Cortex of kidney (tissue), 1 donor: ENCODE measurements at places on chromosomes 11 and 22.

DNA sequence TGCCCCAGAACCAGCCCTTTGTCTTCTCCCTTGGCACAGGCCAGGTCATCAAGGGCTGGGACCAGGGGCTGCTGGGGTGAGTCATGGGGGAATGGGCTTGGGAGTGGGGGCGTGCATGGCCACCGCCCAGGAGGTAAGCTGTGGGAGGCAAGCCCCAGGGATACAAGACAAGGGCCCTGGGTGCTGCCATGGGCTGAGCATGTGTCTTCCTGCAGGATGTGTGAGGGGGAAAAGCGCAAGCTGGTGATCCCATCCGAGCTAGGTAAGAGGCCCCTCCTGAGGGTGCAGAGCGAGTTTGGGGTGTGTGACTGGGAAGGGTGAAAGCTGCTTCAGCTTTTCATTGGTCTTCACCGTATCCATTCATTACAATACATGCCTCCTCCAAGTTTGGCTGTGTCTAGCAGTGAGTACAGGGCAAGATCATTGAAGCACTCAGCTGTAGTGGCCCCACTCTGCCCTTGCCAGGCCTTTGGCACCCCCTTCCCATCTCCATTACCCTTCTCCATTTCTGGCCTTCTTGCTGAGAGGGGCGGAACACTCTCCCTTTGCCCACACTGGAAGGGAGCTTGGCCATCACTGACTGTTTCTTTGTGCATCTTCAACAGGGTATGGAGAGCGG is 2.5 kb downstream of the FKBP2 start:
- no peak for DNase-seq

DNA sequence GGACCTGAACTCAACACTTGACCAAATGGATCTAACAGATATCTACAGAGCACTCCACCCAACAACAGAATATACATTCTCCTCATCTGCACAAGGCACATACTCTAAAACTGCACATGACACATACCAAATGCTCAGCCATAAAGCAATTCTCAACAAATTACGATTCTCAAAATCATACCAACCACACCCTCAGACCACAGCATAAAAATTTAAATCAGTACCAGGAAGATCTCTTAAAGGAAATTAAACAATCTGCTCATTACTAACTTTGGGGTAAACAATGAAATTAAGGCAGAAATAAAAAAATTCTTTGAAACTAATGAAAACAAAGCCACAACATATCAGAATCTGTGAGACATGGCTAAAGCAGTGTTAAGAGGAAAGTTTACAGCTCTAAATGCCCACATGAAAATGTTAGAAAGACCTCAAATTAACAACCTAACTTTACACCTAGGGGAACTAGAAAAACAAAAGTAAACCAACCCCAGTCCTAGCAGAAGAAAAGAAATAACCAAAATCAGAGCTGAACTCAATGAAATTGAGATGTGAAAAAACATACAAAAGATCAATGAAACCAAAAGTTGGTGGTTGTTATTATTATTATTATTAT is 37.2 kb downstream of the TMEM123 start:
- no peak for DNase-seq

DNA sequence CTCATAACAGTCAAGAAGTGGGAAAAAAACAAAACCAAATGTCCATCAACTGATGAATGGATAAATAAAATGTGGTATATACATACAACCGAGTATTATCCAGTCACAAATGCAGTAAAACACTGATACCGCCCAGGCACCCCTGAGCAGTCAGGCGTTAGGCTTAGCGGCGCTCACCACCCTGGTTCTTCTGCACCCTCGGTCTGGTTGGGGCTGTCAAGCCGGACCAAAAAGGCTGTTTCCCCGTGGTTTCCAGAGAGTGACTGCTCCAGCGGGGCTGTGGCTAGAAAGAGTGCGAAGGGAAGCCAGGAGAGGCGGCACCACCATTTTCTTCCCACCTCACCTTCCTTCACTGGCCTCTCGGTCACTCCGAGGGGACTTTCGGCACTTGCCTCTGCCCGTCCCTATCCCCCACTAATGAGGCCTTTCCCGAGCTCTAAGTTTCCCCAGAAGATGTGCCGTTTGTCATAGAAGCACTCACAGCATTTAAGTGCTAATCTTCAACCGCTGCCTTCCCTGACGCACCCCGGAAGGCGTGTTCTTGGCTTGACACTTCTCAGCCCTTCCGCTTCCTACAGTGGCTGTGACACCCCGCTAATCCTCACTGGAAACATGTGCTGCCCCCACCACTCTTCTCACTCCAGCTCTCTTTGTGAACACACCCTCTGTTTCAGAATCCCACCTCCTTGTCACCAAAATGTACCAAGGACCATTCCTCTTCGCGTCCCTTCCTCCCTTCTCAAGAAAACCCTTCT is 42.4 kb downstream of the FCHSD2 start:
- no peak for DNase-seq

DNA sequence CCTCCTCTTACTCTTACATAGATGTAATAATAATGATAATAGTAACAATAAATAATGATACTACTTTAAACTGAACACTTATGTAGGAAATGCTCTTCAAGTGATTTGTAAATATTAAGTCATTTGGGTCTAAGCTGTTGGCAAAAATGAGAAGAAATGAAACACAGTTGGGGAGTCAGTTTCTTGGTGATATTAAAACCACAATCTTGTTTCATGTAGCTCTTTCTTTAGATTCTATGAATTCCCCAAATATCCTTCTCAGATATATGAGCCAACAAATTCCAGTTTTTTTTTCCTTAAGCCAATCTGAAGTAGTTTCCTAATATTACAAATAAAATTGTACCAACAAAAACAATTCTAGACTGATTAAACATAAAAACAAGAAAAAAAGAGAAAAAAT is 1115.6 kb upstream of the CNTN5 start:
- no peak for DNase-seq

DNA sequence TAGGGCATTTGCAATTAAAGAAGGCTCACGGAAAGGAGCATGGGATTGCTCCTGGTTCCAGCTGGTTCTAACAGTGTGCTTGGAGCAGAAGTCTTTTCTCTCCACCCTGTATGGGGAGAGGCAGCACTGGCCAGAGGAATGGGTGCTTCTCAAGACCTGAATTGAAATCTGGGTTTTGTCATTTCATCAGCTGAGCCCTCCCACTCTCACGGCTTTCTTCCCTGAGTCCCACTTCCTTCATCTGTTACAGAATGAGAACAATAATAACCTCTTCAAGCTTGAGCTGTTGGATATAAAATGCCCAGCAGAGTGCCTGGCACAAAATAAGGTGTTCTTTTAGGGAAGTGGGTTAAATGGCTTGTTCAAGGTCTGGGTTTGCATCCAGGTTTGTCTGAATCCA is 17.2 kb downstream of the CNTF start:
- no peak for DNase-seq

DNA sequence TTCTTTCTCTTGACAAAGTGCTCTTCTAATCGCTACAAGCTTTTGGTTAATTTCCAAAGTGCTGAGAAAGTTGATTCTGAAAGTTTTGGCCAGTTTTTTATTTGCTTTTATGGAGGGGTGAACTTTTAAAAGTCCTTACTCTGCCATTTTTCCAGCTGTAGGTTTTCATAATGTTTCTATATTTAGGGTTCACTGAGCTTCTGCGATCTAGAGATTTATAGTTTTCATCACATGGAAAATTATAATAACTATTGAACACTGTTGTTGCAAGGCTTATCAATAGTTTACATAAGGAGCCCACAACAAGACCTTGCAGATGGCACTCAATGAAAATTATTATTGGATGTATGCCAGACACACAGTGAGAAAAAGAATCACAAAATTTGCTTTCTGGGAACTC is 55.1 kb downstream of the DLG2 start:
- no peak for DNase-seq

GRCh38 chr11:44962464-44962863 is 11.8 kb upstream of the TP53I11 start:
- DNase-seq = no peak

DNA sequence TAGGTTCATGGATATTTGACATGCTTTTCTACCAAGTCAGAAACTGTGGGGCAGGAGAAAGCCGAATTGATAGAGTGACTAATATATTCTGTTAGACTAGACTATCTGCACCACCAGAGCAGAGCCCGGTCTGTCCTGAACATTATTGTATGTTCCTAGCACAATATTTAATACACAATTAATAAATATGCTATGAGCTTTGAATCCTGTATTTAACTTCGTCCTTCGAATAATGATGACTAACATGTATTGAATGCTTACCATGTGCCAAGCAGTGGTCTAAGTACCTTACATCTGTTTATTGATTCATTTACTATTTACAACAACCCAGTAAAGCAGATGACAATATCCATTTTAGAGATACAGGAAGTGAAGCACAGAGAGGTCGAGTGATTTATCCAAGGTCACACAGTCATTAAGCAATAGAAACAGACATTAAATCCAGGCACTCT is 44.8 kb upstream of the ANO3 start:
- no peak for DNase-seq

- no peak for DNase-seq
Observed at GRCh38 chr11:13220148-13220547, 57.4 kb upstream of the BMAL1 start.

GRCh38 chr11:64549969-64550368 is 41.1 kb upstream of the SLC22A12 start:
- no peak for DNase-seq

- no peak for DNase-seq
Observed at GRCh38 chr22:35308480-35309021, 8.9 kb downstream of the TOM1 start.

GRCh38 chr22:38435010-38435409 is 20.0 kb downstream of the KCNJ4 start:
- no peak for DNase-seq

DNA sequence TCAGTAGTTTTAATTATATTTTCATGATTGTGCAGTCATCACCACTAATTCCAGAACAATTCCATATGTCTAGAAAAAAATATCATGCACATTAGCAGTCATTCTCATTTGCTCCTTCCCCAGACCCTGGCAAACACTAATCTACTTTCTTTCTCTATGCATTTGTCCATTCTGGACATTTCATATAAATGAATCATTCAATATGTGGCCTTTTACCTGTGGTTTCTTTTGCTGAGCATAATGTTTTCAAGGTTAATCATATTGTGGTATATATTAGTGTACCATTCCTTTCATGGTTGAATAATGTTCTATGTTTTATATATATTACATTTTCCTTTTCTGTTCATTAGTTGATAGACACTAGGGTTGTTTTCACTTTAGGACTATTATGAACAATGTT is 811.1 kb upstream of the RAG2 start:
- DNase-seq = no peak

DNA sequence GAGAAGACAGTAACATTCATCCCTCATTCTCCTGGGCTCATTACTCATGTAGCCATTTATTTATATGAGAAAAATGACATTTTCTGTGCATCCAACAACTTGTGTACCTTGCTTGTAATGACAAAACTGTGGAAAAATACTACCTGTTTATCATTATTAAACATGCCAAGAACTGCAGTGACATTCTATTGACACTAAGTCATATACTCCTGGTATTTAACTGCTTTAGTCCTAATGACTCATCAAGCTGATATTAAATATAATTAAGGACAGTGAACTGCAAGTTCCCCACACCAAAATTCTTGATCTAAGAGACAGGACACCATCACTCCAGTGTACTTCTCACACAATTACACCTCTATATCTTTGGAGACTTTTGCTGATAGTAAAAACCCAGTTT is 1328.7 kb upstream of the RAG2 start:
- DNase-seq = no peak

DNA sequence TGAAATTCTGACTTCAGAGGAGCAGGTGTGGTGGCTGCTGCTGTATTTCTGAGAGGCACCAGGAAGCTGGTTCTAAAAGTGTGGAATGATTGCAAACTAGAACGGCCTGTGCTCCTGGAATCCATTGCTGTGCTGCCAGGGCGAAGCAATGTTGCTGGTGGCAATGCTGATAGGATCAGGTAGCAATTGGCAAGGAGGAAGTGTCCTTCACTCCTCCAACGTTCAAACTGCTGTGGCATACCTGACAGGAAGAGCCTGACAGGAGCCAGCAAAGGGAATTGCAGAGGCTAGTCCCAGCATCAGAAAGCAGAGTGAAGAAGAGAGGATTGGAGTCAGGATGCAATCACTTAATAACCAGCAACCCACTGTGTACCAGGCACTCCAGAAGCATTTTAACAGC is 118.2 kb downstream of the FAR1 start:
- no peak for DNase-seq

GRCh38 chr11:117795638-117796455 is 1.2 kb downstream of the DSCAML1 start:
- no peak for DNase-seq

DNA sequence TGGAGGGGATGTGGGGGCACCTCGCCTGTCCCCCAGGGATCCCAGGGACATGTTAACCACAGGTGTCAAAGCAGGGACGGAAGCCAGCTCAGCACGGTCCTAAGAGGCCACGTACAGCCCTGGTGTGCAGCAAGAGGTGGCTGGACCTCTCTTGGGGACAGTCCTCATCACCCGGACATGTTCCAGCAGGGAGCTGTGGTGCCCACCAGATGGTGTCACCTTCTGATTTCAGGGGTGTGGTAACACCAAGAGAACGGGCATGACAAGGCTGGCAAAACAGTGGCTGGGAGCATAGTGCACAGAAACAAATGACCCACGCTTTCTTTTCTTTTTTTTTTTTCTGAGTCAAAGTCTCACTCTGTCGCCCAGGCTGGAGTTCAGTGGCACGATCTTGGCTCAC is 25.6 kb upstream of the COMT start:
- no peak for DNase-seq

DNA sequence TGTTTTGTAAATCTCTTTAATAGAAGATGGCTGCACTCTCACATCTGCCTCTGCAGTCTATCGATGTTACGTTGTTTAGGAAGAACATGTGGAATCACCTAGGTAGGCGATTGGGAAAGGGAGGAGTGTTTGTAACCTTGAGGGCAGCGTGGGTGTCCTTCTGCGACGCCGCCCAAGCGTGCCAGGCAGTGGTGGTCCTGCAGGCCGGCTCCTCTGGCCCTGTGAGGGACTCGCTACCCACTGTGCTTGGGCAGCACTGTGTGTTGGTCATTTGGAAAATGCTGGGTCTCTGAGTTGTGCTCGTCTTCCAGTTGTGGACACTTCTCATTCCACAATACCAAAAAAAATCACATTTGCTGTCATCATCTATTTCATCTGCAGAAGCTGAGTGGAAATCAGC is 29.1 kb downstream of the CTTN start:
- DNase-seq = no peak

DNA sequence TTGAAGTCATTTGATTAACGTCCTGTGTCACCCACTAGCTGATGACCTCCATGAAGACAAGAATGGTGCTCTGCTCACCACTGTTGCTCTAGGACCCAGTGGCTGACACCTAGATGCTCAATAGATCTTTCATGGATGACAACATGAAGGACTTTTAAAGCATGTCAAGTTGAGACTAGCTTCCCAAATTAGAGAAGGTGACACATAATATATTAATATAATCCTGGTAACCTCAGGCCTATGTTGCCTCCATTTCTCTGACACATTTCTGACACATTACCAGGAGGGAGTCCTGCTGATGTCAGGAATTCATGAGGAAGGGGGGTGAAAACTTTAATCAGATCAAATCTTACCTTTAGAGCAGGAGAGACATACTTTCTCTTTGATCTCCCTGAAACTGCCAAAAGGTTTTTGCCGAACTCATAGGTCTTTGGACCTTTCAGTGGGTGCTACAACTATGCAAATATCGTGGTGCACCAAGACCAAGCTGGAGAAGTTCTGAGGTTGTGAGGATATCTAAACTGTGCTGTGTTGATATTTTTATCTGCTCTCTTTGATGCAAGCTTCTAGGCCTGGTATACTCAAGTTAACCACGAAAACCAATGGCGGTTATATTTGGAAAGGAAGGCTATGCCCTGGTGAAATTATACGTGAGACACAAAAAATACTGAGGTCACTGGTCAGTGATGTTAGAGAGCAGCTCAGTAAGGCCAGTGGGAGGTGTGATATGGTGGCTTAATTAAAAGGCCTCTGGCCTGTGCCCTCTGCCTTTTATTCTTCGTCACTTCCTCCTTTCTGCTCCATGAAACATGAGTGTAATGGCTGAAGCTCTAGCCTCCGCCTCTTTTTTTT is 13.2 kb upstream of the AMPD3 start:
- DNase-seq = no peak
